ENCODE measurements at places on chromosomes 16 and 17.

DNA sequence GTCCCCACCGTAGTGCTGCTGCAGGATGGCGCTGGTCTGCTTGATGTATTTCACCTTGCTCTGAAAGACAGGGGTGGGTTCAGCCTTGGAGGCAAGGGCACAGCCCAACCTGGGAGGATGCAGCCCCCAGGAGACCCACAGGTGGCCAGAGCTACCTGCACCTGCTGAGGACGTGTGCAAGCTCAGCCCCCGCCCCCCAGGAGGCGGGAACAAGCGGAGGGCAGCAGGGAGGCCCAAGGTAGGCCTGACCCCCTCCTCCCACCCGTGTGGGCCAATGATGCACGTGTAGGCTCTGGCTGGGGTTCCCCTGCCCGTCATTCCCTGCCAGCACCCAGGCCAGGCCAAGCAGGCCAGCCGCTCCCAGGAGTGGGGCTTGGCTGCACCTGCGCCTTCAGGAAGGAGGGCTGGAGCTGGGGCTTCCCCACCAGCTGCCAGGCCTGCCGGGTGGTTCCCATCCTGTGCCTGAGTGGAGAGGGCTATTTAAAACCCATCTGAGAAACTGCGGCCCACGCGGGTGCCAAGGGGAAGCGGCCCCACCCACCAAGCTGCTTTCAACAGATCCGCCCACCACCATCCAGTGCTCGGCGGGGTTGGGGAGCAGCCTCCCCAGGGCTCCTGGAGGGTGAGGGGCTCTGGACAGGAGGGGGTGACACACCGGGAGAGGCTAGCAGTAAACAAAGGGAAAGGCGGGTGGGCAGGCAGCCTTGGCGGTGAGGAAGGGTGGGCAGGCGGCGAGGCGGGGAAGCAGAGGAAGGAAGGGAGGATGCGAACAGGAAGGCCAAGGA, 3.8 kb downstream of the NTHL1 start:
- no peak for DNase-seq

DNA sequence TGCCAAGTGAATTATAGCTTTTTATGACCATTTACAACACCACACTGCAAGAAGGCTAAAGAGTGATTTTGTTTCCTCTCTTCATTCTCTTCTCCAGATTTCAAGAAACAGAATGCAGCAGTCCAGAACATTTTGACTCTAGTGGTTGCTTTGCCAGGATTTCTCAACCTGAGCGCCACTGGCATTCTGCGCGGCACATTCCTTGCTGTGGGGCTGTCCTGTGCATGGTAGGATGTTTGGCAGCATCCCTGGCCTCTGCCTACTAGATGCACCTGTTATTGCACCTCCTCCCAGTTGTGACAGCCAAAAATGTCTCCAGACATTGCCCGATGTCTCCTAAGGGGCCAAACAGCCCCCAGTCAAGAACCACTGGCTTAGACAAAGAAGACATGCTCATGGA, 25.7 kb upstream of the SLC39A11 start:
- no peak for DNase-seq

DNA sequence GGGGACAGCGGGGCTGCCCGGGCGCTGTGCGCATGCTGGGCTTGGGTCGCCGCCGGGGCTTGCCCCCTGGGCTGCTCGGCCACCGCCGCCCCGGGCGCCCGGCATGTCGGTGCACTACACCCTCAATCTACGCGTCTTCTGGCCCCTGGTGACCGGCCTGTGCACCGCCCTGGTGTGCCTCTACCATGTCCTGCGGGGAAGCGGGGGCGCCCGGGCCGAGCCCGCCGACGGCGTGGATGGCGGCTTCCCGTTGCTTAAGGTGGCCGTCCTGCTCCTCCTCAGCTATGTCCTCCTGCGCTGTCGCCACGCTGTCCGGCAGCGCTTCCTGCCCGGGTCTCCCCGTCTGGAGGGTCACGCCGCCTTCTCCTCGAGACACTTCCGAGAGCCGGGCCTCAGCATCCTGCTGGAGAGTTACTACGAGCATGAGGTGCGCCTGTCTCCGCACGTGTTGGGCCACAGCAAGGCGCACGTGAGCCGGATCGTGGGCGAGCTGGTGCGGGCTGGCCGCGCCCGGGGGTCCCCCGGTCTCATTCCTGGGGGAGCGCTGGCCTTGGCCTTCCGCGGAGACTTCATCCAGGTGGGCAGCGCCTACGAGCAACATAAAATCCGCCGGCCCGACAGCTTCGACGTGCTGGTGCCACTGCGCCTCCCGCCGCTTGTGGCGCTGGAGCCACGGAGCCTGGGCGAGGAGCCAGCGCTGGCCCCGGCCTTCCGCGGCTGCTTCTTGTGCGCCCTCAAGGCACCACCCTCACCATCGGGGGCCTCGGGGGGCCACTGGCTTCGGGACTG, 789 bp downstream of the ITPRIPL2 start:
- no peak for DNase-seq

DNA sequence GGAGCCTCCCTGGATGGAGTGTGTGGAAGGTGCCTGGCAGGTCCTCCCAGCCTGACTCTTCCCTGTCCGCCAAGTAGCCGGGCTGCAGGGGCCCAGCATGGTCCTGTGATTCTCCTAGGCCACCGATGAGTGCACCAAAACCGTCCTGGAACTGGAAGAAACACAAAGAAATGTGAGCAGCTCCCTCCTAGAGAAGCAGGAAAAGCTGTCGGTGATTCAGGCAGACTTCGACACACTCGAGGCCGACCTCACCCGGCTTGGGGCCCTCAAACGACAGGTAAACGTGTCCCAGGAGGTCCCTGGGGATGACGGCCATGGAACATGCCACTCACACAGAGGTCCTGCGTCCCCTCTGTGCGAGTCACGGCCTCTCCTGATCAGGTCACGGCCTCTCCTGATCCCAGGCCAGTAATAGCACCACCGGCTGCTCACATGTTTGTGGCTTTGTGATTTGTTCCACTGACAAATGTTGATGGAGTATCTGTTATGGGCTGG, 4.2 kb upstream of the GAA start:
- DNase-seq = no peak

- no peak for DNase-seq
These were observed 255.2 kb downstream of the SLC39A11 start for GRCh38 chr17:72837335-72837734.

DNA sequence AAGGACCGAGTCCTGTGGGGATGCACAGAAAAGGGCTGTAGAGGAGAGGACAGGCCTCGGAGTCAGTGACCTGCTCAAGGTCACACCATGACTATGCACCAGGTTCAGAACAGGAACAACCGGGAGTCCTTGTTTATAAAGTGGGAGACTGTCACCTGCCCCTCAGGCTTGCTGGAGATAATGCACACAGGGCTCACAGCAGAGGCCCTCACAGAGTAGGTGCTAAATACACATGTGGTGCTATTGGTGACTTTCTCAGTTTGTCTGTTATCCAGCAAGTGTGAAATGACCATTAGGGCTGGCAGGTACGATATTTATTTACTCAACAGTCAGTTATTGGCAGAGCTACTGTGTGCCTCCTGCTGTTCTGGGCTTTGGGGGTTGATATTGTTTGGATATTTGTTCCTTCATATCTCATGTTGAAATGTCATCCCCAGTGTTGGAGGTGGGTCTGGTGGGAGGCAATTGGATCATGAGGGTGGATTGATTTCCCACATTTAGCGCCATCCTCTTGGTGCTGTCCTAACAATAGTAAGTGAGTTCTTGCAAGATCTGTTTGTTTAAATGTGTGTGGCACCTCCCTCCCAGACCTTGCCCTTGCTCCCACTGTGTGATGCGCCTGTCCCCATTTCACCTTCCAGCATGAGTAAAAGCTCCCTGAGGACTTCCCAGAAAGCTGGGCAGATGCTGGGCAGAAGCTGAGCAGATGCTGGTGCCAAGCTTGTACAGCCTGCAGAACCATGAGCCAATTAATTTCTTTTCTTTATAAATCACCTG, 162.1 kb upstream of the MPHOSPH6 start:
- DNase-seq = no peak

GRCh38 chr16:15822957-15823356, 33.9 kb downstream of the MYH11 start:
- no peak for DNase-seq

- no peak for DNase-seq
These were observed 10.1 kb downstream of the DYNC1LI2 start for GRCh38 chr16:66741169-66741900.

GRCh38 chr17:75785016-75785890, 647 bp downstream of the UNK start:
- peak; percentile 82 for DNase-seq

DNA sequence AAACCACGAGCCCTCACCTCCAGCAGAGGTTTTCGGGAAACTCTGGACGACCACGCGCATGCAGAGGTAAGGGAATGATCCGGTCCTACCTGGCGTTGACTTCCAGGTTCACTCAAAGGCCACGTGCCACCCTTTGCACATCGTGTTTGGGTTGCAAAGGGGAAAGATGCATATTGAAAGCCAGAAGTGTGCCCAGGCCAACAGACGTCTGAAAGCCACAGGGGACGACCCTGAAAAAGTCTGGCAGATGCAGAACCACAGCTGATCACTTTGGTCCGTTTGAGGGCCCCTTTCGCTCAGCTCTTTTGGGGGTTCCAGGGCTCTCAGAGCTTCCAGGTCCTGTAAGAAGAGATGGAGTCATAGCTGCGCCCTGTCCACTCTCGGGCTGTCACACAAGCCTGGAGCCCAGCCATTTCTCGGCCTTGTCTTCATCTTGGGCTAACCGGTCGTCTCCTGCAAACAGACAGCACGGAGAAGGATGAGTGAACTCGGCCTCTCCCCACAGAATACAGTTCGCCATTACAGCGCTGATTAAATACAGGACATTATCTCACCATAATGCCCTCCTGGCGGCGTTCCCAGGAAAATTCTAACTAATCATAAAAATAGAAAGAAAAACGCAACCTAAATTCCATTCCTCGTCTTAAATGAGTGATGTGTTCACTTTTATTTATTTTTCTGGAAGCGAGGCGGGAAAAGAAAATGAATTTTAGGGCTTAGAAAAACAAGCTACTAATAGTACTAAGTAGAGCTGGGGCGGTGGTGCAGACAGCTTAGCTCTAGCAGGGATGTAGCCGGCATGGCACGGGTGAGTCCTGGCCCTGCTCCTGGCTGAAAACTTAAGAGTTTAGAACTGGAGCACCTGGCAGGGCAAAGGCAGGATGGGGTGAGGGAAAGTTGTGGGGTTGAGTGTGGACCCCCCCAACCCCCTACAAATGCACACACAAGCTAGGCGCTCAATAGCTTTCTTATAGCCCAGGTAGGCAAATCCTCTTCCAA, 45.5 kb upstream of the ZFHX3 start:
- no peak for DNase-seq

DNA sequence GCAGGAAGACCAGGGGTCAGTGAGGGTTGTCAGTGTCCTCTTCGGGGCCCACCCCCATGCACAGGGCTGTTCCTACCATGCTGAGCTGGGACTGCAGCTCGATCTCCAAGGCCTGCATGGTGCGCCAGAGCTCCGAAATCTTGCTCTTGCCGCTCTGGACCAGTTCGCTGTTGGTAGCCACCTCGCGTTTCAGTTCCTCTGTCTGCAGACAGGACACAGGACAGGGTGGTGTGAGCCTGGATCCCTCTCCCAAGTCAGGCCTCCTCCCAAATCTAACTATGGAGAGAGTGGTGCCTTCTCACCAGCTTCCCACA, 90.9 kb downstream of the GOSR1 start:
- DNase-seq = no peak

DNA sequence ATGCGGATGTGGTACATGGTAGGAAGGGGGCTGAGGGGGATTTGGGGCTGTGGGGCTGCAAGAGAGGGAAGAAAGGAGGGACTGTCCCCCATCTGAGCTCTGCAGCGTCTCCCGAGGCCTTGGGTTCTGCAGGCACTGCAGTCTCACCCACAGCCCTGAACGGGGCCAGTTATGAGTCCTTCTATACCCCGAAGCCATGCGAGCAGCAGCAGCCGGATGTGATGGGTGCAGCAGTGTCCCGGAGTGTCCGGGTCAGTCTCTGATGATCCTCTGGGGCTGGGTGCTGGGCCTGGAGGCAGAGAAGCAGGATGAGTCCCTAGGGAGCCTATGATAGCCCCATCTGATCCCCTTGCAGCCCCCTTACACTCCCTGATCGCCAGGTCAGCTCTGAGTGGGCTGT, 41.5 kb downstream of the CPNE2 start:
- no peak for DNase-seq

DNA sequence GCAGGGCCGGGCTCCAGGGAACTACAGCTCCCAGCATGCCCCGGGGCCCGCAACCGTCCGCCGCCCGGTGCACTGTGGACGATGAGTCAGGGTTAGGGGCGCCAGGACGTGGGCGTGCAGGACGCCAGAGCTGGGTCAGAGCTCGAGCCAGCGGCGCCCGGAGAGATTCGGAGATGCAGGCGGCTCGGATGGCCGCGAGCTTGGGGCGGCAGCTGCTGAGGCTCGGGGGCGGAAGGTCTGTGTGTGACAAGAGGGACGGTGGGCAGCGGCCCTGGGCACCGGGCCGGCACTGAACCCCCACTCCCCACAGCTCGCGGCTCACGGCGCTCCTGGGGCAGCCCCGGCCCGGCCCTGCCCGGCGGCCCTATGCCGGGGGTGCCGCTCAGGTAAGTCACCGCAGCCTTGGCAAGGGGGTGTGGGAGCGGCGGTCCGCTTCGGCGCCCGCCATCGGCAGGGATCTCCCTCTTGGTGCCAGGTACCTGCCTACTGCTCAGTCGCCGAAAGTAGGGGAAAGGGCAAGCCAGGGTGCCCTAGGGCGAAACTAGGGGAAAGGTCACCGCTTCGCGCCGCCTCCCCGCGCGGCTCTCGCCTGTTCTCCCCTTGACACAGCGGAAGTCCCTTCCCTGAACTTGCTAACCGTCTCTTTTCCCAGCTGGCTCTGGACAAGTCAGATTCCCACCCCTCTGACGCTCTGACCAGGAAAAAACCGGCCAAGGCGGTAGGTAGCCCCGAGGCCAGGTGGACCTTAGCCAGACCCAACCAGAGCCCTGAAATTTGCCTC, at the start of the genes ACADVL and DLG4:
Gene ACADVL, plus strand, starts transcription at position 127 of the 781 bp plus-strand sequence. Its CDS starts 47 bp downstream, at position 174.
Gene DLG4, minus strand, starts transcription at position 25 of the 781 bp plus-strand sequence.
- DNase-seq = peak; percentile 79

GRCh38 chr17:376936-377863, 24.6 kb upstream of the RPH3AL start:
- DNase-seq = no peak

DNA sequence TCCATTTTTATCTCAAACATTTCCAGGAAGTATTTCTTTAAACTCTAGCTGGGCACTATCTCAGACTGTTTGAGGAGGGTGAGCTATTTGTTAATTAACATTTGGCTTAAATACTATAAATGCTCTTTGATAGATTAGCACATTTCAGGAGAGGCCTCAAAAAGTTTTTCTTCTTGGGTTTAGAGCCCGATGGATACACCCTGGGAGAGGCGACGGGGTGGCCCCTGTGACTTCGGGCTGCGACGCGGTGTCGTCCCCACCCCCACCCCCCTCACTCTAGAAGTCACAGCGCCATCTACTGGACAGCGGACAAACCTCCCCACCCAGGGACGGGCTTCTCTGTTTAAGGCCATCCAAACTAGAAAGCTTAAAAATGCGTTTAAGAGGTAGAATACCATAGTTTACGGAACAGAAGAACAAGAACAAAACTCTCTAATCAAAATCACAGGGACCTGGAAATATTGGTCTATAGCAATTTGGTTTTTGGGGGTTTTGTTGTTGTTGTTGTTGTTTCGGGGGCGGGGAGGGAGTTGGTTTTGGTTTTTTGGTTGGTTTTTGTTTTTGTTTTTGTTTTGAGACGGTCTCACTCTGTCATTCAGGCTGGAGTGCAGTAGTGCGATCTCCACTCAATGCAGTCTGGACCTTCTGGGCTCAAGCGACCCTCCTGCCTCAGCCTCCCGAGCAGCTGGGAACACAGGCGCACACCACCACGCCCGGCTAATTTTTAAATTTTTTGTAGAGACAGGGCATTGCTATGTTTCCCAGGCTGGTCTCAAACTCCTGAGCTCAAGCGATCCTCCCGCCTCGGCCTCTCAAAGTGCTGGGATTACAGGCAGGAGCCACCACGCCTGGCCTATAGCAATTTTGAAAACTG, 254.4 kb downstream of the C16orf95 start:
- DNase-seq = peak; percentile 57

Data from activated CD4-positive, alpha-beta T cell treated with anti-CD3 and anti-CD28 coated beads for 24 hours (primary cell).